Bronchial epithelial cell (primary cell): ENCODE measurements at places on chromosomes 16 and 17. TPM values are rescaled to one million over a fixed set of nuclear protein-coding genes. Genes with fewer than 3 reads are reported as not detected.

Gene ATP2A1
- total RNA-seq: under 0.01 and 0.13 TPM in 2 replicates

- peak; percentile 10 for DNase-seq
Measured at GRCh38 chr16:79171931-79172705, 428.4 kb downstream of the MAF start.

GRCh38 chr17:15287538-15288267, 22.6 kb upstream of the PMP22 start:
- DNase-seq: no peak

- no peak for DNase-seq
Measured at GRCh38 chr17:15134363-15134762, 130.8 kb downstream of the PMP22 start.

- DNase-seq: no peak
Measured at GRCh38 chr16:85464383-85465305, 148.5 kb upstream of the GSE1 start.

- no peak for DNase-seq
Measured at GRCh38 chr17:73313526-73314127, 1.8 kb upstream of the CDC42EP4 start.

DNA sequence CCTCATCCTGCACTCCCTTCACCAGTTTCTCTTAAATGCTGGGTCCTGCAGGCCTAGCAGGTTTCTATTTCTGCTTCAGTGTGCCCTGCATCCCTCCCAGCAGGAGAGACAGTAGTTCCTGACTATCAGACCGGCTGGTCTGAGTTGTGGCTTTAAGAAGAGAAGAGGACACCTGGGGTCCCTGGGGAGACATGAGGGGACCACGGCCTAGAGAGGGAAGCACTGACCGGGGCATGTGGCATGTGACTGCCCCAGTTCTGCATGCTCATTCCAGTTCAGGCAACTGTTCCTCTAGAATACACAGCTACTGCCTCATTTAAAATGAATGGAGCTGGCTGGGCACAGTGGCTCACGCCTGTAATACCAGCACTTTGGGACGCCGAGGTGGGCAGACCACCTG, 61.3 kb downstream of the GPRC5B start:
- DNase-seq: no peak
